Cortex of kidney (tissue), 1 donor: ENCODE measurements at places on chromosomes 12 and 14.

GRCh38 chr12:101570047-101570446 is 24.7 kb upstream of the MYBPC1 start:
- no peak for DNase-seq

DNA sequence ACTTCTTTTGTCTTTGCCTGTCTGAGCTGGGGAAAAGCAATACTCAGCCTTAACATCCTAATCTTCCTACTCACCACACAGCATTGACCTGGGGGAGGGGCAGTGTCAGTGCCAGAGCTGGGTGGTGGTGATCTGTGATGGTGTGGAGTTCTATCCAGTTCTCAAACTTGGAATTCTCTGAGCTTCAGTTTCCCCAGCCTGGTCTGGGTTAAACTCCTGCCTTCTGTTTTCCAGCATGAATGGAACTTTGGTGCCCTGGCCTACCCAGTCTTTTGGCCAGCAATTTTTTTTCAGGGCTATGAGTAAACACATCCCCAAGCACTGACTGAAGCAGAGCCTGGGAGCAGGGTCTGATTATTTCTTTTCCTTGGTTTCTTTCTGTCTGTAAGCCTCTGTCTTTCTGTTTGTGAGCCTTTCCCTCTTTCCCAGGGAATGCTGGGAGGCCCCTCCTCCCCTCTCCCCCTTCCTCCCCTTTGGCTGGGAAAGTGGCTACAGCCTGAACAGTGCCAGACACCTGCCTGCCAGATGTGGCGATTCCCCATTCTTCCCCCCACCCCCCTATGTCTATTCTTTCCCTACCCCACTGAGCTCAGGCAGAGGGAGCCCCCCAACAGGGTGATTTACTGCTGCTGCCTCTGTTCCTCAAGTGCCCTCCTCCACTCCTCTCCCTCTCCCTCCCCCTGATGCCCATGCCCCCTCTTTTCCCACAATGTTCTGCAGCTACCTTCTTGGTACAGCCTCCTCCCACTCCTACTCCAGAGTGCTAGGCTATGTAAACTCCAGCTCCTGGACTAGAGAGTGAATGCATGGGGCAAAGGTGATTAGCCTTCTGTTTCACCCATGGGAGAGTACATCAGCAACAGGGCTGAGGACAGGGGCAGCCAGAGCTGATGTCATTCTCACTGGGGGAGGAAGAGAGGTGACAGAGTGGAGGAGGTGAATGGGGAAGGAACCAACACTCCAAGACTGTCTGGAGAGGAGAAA is 11.1 kb downstream of the GPR84 start:
- DNase-seq = no peak

DNA sequence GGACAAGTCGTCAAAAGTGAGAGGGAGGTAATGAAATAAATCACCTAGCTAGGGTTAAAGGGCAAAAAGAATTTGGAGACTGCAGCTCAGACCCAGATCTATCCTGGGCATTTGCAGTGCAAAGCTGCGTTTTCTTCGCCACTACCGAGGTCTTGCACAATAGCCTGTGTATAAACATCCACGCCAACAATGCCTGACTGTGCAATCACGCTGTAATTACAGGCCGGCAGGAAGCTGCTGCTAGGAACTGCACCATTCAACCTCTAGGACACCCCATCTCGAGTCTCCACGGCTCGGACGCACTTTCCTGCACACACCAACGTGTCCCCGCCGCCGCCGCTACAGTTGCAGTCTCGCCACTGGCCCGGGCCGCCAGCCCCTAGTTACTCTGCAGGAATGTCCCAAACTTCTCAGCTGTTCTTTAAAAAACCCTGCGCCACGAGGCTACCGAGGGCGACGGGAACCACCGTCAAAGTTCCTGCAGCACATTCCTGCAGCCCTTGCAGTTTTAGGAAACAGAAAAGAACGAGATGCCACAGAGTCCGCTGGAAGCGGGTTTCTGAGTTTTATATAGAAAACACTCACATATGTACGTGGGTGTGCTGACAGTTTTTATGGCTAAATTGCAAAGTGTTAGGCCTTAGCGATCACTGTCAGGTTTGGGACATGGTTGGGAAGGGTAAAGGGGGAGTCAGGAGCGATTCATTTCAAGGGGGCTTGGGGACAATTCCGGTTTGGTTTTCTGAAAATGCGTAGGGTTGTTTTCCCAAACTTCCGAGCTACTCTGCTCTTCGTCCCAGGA is 65.6 kb upstream of the PTGR2 start:
- no peak for DNase-seq

GRCh38 chr12:13039328-13039956 is 4.7 kb upstream of the FAM234B start:
- DNase-seq = no peak

GRCh38 chr12:127728285-127728684 is 538.7 kb upstream of the TMEM132C start:
- DNase-seq = no peak

GRCh38 chr12:117702741-117703140 is 266.0 kb downstream of the KSR2 start:
- DNase-seq = no peak

- no peak for DNase-seq
Measured at GRCh38 chr12:42918443-42918842, 328.9 kb upstream of the PRICKLE1 start.

- no peak for DNase-seq
Measured at GRCh38 chr12:53735556-53735955, 8.3 kb upstream of the CALCOCO1 start.

GRCh38 chr12:52380271-52380694 is 5.2 kb downstream of the KRT84 start:
- no peak for DNase-seq

- no peak for DNase-seq
Measured at GRCh38 chr14:99616832-99617800, 13.1 kb upstream of the CCDC85C start.

GRCh38 chr12:119649202-119649808 is 18.6 kb upstream of the PRKAB1 start:
- DNase-seq = no peak

DNA sequence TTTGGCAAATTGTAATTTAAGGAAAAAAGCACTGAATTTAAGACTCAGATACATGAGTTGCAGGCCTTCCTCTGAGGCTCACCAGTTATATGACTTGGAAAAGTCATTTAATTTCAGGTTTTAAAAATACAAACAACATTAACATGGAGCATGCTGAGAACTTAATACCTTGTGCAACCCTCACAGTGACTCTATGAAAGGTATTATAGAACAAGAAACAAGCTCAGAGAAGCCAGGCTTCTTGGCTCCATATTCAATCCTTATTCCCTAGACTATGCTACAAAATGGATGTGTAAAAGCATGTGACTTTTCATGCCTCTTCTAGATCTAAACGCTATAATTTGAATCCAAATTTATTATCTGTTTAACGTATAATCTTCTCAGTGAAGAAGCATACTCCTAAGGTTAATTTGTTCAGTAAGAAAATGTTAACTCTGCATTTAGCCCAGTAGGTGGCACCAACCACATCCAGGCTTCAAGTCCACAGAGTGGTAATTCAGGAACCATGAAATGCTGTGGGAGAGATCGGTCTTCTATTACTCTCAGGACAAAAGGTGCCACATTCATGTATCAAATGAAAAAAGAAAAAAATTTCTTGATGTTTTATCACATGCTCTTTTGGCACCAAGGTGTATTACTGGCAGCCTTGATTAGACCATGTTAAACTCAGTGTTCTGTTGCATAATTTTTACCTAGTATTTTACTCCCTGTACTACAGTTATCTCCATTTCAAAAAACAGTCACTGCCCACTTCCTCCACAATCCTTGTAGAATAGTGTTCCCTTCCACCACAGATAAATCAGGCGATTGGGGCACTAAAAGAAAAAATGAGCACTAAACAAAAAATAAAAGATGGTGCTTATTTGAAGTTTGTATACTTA is 9.3 kb downstream of the CCDC196 start:
- DNase-seq = no peak

GRCh38 chr12:89082370-89082753 is 269.9 kb downstream of the DUSP6 start:
- DNase-seq = no peak

DNA sequence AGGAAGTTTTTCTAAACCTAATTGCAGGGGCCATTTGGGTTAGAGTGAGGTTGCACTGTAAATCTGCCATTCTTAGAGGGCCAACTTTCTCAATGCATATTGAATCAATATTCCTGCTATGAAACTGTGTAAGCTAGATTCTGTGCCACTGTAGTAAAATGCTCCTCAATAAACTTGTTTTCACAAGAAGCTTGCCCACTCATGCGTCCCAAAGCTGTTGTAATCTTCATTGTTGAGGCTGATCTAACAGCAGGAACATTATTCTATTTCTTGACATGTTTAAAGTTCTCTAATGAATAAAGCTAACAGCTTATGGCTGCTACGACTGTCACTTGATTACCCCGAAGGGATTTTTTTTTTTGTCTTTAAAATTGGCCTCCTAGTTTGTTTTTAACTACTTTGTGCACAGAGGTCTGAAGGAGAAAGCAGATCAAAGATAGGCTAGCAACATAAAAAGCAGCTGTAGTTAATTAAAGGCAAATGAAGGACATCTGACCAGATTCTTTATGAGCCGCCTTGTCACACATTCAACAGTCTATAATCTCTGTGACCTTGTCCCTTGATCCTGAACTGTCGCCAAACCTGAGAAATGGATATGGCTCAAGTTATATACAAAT is 243.7 kb downstream of the PAX9 start:
- no peak for DNase-seq

GRCh38 chr14:33323979-33324378 is 385.3 kb downstream of the NPAS3 start:
- no peak for DNase-seq

GRCh38 chr12:53227341-53227740 is 4.7 kb downstream of the RARG start:
- DNase-seq = no peak

DNA sequence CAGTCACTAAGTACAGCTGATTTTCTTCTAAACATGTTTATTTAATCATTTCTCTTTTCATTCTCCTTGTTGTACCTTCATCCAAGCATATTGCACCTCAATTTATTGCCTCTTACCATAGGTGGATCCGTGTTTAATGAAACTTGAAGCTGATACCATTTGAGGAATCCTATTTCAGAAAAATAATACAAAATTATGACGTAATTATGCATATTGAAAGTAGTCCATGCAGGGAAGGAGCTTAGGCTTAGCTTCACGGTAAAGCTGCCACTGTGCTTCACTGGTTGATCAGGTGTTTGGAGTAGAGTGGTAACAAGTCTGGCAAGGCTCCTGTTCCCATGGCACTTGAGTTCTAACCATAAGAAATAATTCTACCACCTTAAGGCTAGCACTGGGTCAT is 61.0 kb upstream of the CLEC14A start:
- DNase-seq = no peak

- DNase-seq = no peak
Measured at GRCh38 chr12:124238886-124239285, 56.0 kb upstream of the RFLNA start.

- DNase-seq = no peak
Measured at GRCh38 chr12:88643685-88644084, 63.4 kb upstream of the KITLG start.

GRCh38 chr12:103036581-103037214 is 79.2 kb downstream of the ASCL1 start:
- DNase-seq = no peak

- no peak for DNase-seq
Measured at GRCh38 chr12:101713059-101713682, 15.7 kb downstream of the CHPT1 start.

- DNase-seq = no peak
Measured at GRCh38 chr12:93115646-93116045, 186.6 kb upstream of the EEA1 start.

DNA sequence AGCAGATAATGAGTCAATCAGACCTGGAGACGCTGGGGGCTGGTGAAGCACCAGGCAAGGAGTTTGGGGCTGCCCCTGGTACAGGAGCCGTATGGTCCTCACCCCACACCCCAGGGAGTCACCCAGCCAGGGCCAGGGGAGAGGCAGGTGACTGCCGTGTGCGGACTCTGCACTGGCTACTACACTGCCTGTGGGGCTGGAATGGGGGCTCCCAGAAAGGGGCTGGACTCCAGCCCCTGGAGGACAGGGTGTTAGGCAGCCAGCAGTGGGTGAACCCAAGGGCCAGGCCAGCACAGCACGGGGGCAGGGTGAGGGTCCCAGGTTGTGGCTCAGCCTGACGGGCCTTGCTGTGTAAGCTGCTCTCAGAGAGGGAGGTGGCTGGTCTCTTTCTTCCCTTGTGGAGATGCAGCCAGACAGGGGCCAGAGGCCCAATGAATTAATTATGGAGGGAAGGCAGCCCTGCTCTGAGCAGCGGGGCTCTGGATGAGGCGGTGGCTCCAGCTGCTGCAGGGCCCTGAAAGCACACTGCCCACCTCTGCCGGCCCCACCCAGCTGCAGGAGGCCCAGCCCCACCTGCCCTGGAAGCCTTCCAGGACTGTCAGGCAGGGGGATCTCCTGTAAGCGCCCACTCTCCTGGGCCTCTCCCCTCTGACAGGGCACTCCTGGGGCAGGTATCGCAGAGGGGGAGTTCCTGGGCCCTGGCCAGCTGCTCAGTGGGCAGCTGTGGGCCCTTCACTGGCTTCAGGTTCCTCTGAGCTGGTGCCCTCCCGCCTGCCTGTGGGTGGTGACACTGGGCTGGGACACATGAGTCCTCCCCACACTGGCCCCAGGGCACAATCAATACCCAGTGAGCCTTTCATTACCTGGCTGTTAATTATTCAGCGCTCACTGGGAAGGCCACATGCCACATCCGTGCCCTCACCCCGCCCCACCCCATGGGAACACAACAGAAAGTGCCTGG is 142.5 kb upstream of the C14orf180 start:
- no peak for DNase-seq

- DNase-seq = no peak
Measured at GRCh38 chr12:75705749-75706711, 194.6 kb upstream of the KRR1 start.

DNA sequence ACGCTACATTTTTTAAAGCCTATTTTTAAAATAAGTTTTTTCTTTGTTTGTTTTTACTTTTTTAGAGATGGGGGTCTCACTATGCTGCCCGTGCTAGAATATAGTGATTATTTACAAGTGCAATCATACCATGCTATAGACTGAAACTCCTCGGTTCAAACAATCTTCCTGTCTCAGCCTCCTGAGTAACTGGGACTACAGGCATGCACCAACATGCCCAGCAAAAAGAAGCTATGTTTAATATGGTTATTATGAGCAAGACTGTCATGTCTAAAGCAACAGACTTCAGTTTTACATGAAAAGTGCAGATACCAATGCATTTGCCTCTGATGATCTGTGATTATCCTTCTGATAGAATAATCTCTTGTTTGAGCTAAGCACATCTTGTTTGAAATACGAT is 45.6 kb upstream of the SGPP1 start:
- no peak for DNase-seq

DNA sequence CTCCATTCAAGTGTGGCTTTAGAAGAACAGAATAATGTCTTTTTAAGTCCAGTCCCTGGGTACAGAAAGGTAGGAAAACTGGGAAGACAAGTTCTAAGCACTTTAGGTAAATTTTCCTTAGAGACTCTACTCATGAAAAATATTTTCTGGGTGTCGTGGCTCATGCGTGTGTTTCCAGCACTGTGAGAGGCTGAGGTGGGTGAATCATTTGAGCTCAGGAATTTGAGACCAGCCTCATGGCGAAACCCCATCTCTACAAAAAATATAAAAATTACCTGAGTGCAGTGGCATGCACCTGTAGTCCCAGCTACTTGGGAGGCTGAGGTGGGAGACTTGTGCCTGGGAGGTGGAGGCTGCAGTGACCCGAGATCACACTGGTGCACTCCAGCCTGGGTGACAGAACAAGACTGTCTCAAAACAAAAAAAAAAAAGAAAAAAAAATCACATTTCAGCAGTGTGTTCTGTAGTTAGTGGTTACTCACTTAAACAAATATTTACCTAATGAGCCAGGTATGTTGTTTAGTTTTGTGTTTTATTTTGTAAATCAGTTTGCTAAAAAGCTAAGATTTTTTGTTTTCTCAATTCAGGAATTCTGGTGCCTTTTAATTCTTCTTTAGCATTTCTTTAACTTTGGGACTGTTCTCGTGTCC is 52.3 kb upstream of the RD3L start:
- no peak for DNase-seq

GRCh38 chr12:118070650-118071049 is 9.7 kb upstream of the WSB2 start:
- no peak for DNase-seq
